ENCODE measurements at places on chromosomes 1 and 21.

- peak; percentile 99 for DNase-seq
Measured at GRCh38 chr1:147599362-147600118, 58.2 kb downstream of the BCL9 start.

GRCh38 chr1:160993544-160994193, 27.3 kb downstream of the F11R start:
- peak; percentile 43 for DNase-seq

DNA sequence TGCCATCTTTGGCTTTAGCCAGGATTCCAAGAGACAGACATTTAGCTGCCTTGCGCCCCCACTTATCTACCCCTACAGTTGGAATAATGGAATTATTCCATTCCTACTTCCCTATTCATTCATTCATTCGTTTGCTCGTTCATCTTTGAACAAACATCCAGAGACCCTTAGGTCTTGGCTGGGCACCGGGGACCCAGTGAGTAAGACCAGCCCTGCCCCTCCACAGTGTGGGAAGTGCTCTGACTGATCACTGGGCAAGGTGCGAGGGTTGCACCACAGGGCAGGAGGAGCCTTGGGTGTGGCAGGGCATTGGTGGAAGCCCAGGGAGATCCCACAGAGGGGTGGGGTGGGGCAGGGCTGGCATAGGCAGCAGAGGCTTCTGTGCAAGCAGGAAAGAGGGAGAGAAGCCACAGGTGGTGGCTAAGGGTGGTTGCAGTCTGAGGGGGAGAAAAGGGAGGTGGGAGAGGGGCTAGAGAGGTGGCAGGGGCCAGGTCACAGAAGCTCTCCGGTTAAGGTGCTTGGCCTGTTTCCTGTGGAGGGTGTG, 35.0 kb upstream of the TMEM61 start:
- no peak for DNase-seq

GRCh38 chr1:173477286-173478093, at the start of gene PRDX6:
PRDX6 (plus strand) TSS chr1:173477335; CDS start chr1:173477398, 63 bp downstream.
- DNase-seq, result peak; percentile 91

- no peak for DNase-seq
Measured at GRCh38 chr1:212021563-212021962, 13.8 kb downstream of the INTS7 start.

DNA sequence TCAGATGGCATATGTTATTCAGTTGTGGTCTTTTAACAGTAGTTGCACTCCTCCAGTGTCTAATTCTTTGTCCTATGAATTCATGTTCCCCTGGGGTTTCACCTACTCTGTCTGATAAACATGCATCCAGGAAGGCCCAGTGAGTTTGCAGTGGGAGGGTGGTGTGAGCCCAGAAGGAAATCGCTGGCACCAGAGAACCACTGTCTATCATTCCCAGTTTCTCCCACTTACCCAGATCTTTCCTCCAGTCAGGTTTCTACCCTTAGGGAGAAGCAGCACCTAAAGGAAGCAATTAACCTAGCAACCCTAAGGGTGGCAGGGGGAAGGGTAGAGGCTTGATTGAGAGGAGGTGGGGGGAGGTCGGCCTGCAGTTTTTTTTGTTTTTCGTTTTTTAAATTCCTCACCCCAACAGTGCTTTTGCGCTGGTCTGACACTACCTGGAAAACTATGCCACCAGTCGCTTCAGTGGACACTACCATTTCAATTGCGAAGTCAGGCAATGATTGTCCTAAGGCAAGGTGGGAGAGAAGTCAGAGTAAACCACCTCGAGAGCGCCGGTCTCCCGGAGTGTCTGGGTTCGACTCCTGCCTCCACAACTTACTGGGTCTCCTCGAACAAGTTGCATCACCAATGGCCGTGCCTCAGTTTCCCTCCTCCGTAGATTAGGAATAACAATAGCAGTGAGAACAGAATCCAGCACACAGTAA, 766 bp upstream of the SLC44A3 start:
- DNase-seq, result peak; percentile 36

GRCh38 chr1:156668801-156669637, 8.2 kb downstream of the NES start:
- no peak for DNase-seq

DNA sequence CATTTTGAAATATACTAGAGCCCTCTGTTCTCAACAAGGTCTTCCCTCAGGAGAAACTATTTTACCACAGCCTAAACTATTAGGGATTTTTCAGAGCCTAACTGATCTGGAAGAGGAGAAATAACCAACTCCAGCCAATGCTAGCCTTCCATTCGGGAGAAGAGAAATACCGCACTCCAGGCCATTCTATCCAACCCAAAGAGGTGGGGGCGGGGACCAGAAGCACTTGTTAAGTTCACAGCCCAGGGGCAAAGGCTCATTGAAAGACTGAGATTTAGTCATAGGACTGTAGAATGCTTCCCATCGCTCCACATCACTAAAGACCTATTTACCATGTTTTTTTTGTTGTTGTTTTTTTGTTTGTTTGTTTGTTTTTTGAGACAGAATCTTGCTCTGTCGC, 35.4 kb upstream of the SLFNL1 start:
- DNase-seq, result no peak

- no peak for DNase-seq
Measured at GRCh38 chr1:36942148-36942547, 92.2 kb downstream of the GRIK3 start.

GRCh38 chr1:216758161-216758560, 34.9 kb upstream of the ESRRG start:
- no peak for DNase-seq

- no peak for DNase-seq
Measured at GRCh38 chr1:154386643-154387352, 18.3 kb upstream of the IL6R start.

All from NCI-H1417 (cell line).